Stimulated activated CD4-positive, alpha-beta T cell treated with anti-CD3 and anti-CD28 coated beads, Interleukin-15, amount 100 ng/mL, for 24 hours (primary cell): ENCODE measurements at places on chromosomes 1 and 21.

- DNase-seq = no peak
These were observed 229.2 kb downstream of the TTLL7 start for GRCh38 chr1:83769594-83770318.

DNA sequence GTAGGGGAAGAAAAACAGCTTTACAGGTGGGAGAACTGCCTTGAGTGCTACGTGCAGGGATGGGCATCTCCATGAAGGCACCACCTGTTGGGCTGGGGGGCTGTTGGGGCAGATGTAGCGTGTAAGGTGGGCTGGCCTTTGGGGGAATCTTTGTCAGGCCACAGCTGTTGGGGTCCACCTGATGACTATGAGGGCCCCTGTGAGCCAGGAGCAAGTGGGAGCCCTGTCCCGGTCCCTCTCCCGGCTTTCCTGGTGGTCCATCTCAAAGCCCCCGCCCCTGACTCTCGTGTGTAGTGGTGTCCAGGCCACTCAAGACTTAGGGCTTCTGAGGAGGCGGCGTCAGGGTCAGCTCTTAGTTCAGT is 13.5 kb downstream of the SLC37A1 start:
- DNase-seq = no peak

DNA sequence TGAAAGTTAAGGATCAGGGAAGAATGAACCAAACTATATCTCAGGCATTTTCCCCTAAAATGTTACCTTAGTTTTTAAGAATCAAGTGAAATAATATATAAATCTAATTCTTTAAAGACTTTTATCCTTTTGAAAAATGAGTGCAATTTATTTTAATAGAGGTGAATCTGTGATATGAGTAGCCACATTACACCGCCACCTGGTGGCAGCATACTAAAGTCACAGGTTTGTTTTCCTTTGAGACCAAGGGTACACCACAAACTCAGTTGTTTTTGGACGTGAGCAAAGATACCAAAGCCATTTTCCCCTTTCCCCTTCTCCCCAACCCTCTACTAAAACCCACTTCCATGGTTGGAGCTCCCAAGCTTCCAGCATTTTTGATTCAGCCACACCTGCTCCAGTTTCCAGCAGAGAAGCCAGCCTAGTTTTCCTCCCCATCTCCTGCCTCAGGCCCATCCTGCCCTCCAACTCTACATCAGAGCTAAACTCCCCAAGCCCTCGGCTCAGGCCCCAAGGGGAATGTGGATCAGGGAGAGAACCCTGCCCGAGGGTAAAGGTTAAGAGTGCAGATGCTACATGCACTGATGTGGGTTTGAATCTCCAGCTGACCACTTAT is 22.9 kb upstream of the LDLRAP1 start:
- peak; percentile 81 for DNase-seq

DNA sequence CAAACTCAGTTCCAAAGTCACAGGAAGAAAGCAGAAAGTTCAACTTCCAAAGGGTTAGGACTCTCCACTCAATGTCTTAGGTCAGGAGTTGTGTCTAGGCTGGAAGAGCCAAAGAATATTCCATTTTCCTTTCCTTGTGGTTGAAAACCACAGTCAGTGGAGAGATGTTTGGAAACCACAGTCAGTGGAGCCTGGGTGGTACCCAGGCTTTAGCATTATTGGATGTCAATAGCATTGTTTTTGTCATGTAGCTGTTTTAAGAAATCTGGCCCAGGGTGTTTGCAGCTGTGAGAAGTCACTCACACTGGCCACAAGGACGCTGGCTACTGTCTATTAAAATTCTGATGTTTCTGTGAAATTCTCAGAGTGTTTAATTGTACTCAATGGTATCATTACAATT is 11.7 kb downstream of the ATF3 start:
- DNase-seq = no peak

GRCh38 chr1:241485554-241485992 is 34.0 kb downstream of the FH start:
- no peak for DNase-seq

DNA sequence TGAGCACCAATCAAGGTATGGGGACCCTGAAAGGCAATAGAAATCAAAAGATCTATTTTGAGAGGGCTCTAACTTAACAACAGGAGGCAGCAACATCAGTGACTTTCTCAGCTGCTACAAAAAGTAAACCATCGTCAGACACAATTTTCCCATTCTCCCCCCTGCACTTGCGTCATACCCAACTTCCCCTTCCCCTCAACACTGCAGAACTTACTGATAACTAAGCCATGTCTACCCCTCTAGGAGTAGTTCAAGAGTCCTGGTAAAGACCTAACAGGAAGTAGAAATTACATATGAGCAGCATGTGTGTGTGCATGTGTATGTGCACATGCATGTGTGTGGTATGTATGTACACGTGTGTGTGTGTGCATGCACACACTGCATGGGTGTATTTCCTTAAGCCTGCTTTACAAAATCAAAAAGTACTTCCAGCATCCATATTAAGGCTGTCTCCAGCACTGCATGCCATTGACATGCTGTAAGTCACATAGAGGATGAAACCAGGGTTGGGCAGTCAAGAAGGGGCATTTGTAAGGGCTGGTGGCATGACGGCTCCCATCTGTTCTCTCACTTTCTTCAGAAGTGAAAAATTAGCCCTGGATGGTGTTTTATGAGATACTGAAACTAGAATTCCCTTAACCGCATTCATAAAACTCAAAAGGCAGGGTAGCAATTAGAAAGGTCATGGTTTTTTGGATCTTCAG is 460.1 kb upstream of the RUNX1 start:
- DNase-seq = no peak

DNA sequence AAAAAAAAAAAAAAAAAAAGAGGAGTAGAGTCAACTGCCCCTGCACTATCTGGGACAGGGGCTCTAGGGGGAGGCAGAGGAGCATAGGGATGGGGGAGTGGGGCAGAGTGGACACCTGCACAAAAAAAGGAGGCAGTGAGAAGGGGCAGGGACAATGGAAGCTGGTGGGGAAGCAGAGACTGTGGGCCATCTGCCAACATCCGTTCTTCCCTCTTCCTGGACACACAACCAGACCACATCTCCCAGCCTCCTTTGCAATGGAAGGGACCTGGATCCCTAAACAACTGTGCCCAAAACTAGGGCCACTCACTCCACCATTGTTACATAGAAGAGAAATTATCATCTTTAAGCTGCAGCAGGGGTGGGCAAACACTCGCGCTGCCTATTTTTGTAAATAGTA is 38.4 kb downstream of the NEK2 start:
- DNase-seq = no peak

- DNase-seq = no peak
These were observed 5.1 kb downstream of the LRRN2 start for GRCh38 chr1:204680461-204680860.

GRCh38 chr21:40516335-40516734 is 330.6 kb downstream of the DSCAM start:
- DNase-seq = no peak

GRCh38 chr1:186750257-186750656 is 70.0 kb upstream of the PTGS2 start:
- no peak for DNase-seq

DNA sequence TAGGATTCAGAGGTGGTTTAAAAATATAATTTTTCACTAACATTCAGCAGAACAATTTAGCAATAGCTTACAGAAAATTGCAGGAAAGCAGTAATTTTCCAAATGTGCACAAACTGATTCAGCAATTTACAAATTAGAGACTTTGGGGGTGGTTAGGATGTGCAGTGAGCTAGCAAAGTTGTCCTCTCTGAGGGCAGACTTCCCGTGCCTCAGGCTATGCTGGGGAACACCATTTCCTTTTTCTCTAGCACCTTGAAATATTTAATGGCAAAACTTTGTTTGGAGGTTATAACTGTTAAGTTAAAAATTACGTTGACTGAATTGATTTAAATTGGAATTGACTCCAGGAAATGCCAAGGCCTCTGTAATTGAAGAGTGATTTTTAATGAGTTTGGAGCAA is 258.9 kb downstream of the PTBP2 start:
- no peak for DNase-seq

- no peak for DNase-seq
These were observed 122.1 kb upstream of the HMGB4 start for GRCh38 chr1:33741749-33742148.

DNA sequence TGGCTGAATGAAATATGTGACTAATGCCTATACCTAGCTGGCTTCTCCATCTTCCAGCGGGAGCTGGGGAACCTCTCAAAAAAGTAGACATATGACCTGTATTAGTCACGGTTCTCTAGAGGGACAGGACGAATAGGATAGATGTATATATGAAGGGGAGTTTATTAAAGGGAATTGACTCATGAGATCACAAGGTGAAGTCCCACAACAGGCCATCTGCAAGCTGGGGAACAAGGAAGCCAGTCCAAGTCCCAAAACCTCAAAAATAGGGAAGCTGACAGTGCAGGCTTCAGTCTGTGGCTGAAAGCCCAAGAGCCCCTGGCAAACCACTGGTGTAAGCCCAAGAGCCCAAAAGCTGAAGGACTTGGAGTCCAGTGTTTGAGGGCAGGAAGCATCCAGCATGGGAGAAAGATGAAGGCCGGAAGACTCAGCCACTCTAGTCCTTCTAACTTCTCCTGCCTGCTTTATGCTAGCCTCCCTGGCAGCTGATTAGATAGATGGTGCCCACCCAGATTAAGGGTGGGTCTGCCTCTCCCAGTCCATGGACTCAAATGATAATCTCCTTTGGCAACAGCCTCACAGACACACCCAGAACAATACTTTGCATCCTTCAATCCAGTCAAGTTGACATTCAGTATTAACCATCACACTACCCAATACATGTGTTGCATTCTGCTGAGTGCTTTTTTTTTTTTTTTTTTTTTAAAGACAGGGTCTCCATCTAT is 19.6 kb downstream of the OLIG1 start:
- no peak for DNase-seq

GRCh38 chr1:20401405-20402010 is 84.5 kb downstream of the CAMK2N1 start:
- DNase-seq = no peak

GRCh38 chr21:45010096-45010495 is 64.3 kb upstream of the ADARB1 start:
- DNase-seq = no peak

- no peak for DNase-seq
These were observed 1742.1 kb downstream of the BRINP3 start for GRCh38 chr1:188735567-188735966.

- DNase-seq = no peak
These were observed 135.9 kb downstream of the FGGY start for GRCh38 chr1:59432531-59433439.

- no peak for DNase-seq
These were observed 153.9 kb downstream of the FMN2 start for GRCh38 chr1:240245629-240246020.

DNA sequence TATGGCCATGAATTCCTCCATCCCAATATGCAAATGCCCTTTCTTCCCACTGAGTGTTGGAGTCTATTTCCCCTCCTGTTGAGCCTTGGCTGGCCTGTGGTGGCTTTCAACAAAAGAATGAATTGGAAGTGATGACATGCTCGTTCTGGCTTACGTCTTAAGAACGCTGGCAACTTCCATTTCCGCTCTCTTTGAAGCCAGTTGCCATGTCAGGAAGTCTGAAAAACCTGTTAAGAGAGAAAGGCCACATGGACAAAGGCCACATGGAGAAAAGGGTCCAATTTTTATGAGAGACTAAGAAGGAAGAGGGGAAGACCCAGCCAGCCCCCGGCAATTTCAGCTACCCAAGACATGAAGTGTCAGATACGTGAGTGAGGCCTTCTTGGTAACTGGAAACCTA is 45.6 kb upstream of the GADD45A start:
- no peak for DNase-seq

- DNase-seq = no peak
These were observed 206.1 kb downstream of the BACH1 start for GRCh38 chr21:29504751-29505321.

DNA sequence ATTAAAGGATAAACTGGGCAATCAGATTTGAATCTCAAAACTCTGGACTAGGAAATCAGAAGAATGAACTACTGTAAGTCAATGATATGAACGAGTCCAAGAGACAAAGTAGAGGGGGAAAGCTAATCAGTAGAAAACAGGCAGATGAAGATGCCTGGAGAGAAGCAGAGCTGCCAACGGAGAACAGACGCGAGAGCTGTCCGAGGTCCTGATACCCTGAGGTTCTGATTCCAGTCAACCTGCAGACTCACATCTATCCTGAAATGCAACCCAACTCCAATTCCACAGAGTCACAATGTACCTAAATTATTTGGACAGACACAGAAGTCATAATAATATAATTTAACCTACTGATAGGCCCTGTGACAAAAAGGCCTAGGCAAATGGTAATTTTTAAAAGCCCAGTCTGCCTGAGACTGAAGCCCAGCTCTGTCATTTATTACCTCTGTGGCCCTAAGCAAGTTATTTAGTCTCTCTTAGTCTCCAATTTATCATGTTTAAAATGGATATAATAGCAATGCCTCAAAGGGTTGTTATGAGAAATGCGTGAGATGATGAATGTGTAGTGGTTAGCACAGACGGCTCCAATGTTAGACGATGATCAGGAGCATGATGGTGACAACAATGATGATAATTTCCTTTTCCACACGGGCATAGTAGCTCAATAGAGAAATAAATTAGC is 33.4 kb downstream of the RGS7 start:
- peak; percentile 20 for DNase-seq

DNA sequence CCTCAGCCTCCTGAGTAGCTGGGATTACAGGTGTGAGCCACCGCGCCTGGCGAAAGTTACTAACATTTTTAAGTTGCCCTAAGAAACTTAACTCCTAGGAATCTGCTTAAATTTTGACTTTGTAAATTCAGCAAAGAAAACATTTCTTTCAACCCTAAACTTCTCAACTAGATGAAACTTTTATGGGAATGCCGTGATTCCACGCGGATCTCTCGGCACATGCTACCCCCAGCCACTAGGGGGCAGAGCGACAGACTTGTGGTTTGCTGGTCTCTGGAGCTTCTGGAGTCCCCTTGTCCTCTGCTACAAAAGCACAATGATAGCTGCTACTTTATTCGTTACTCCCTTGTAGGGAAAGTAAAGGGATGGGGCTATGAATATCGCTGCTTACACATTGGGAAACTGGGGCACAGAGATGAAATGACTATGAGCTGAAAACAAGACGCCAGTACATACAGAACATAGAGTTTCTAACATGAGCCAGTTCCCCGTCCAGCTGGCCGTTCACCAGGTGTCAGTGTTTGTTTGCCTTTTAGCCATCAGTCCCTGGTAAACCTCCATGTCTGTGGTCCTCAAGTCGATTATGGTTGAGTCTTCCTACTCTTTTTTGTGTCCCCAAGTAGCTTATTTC is 114.7 kb downstream of the PBX1 start:
- DNase-seq = peak; percentile 9

- no peak for DNase-seq
These were observed 541.1 kb upstream of the PRMT6 start for GRCh38 chr1:106515375-106515774.
